GM12892 (cell line): ENCODE measurements at places on chromosomes 6 and 20.

DNA sequence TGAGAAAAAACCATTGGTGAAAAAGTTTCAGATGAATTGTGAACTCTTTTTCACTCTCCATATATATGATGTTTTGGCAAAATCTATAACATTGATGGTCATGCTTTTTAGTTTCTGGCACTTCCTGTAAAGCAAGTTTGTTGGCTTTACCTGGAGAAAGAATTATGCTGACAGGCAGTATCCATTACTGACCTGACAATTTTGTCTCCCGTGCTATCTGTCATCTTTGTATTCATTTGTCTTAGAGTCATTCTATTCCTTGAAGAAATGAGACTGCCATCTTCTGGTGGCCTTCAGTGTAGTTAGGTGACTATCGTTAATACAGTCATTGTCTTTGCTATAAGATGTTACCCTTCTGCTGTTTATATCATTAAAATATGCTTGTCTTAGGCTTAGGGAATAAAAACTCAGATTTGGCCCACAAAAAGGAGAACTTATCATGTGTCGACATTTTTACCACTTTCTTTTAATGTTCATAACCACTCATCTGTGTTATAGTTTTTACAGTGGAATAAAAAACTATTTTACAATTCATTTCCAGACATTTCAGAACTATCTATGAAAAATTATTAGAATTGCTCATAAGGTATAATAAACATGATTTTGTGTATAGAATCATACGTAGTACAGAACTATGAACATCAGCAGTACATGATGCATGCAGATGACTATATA is 707.0 kb downstream of the EPM2A start:
- DNase-seq = no peak

DNA sequence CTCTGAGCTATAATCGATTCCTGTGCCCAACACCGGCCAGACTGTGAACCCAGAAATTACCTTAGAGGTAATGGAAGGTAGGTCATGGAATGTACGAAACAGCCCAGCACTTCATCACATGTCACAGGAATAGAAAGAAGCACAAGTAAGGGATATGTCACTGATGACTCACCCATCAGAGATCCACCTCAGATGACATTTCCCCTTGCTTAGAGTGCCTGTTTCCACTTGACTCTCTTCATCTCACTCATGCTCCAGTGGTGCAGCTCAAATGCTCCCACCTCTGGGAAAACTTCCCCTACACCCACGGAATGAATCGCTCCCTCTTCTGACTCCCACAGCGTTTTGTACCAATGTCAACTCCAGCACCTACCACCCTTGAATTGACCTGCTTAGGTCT is 381.6 kb upstream of the CNR1 start:
- DNase-seq = no peak

DNA sequence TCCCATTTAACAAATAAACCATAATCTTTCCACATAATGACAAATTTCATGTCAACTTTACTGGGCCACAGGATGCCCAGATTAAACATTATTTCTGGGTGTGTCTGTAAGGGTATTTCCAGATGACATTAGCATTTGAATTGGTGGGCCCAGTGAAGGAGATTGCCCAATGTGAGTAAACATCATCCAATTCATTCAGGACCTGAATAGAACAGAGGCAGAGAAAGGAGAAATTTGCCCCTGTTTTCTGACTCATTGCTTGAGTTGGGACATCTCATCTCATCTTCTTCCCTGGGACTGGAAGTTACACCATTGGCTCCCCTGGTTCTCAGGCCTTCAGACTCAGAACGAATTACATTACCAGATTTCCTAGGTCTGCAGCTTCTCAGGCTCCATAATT is 142.9 kb downstream of the TPBG start:
- no peak for DNase-seq

- DNase-seq = no peak
These were observed 105.7 kb downstream of the SLC16A10 start for GRCh38 chr6:111192911-111193555.

DNA sequence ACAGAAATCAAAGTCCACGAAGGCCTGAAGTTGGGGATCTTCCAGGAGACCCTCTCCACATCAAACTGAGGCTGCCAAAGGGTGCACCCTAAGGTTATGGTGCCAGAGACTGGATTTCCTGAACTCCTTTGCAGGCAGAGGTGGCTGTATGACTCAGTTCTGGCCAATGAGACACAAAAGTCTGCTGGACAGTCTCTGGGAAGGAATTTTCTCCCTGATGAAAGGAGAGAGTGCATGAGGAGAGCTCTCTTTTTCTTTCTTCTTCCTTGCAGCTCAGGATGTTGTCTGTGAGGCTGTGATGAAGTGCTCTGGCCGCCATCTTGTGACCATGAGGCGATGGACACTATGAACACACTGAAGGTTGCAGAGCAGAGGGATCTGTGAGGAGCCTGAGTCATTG is 85.2 kb downstream of the MDGA1 start:
- no peak for DNase-seq

GRCh38 chr6:111653979-111654378 is 48.3 kb upstream of the TRAF3IP2 start:
- DNase-seq = no peak

GRCh38 chr20:51736947-51737346 is 31.2 kb downstream of the ATP9A start:
- no peak for DNase-seq

DNA sequence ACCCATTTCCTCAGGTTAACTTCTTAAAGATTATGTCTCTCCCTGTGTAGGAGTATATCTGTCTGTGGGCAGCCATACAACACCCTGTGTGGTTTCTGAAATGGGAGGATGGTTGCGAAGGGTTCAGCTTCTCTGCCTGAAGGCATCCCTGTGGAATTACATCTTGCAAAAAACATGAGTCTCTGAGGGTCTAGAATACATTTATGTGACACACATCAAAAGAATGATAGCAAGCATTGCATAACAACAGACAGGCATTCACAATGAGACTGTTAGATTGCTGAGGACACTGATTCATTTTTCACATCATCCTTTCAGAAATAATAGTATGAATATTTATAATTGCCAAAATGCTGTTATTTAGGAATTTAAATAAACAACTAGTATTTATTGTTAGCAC is 670.9 kb downstream of the HTR1B start:
- no peak for DNase-seq

DNA sequence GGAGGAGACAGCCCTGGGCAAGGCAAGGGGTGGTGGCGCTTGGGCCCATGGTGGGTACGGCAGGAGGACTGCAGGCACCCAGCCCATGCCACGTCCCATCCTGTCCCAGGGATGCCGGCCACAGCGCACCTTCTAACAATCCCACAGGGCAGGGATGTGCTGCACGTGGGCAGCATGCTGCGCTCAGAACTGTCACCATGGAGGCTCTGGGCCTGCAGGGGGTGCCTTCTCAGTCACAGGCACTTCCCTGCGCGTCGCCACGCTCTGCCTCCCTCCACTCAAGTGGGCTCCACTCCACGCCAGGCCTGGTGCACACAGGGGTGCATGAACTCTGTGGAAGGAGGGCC is 2.4 kb downstream of the CABLES2 start:
- DNase-seq = no peak

GRCh38 chr6:113182370-113183141 is 674.6 kb upstream of the MARCKS start:
- DNase-seq = no peak

DNA sequence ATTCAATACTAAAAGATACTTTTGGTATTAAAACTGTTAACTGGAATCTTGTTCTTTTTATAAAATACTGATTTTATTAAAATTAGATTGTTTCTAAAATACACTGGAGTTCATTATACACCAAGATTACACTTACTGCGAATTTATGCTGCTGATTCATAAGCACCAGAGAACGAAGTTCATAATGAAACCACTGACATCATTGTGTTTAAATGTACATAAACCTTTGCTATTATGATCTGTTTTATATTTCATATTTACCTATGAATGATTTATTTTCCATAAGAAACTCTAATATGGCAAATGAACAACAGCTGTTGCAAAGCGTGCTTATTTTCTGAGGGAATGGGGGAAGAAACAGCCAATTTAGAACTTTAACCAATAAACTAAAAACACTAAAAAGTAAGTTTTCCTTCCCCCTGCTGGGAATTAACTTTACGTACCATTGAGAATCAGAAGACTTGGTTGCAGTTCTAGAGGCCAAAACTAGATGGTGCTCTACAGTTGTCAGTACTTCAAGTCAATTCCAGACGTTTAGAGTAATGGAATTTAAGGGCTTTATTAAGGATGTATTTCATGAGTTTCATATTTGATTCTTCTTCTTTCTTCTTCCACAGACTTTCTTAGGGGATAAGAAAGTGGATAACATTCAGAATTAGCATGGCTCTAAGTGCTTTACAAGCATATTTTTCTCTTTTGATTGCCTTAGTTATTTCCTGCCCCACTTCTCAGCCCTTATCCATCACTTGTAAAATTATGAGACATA is 30.8 kb upstream of the COL19A1 start:
- DNase-seq = no peak

GRCh38 chr6:106749609-106750008 is 120.2 kb downstream of the QRSL1 start:
- DNase-seq = no peak

DNA sequence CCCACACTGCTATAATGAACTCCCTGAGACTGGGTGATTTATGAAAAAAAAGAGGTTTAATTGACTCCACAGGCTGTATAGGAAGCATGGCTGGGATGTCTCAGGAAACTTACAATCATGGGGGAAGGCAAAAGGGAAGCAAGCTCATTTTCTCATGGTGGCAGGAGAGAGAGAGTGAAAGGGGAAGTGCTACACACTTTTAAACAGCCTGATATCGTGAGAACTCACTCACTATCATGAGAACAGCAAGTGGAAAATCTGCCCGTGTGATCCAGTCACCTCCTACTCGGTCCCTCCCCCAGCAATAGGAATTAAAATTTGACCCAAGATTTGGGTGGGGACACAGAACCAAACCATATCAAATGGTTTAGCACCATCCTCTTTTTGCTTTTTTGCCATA is 116.6 kb upstream of the CEP162 start:
- no peak for DNase-seq

- DNase-seq = no peak
These were observed 38.7 kb upstream of the SMIM28 start for GRCh38 chr6:138339024-138339423.

- DNase-seq = no peak
These were observed 6.0 kb downstream of the TREM1 start for GRCh38 chr6:41280381-41281057.

GRCh38 chr6:145047891-145048290 is 687.4 kb downstream of the EPM2A start:
- DNase-seq = no peak

DNA sequence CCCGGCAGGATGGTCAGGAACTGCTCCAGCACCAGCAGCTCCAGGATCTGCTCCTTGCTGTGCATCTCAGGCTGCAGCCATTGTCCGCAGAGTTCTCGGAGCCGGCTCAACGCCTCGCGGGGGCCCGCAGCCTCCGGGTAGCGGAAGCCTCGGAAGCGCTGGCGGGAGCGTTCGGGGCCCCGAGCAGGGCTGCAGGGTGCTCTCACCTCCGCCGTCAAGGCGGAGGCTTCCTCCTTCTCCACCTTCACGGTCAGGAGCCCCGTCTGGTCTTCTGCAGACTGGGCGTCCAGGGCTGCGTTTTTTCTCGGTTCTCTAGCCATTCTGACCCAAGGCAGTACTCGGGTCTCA is 434 bp downstream of the ZKSCAN4 start:
- DNase-seq = peak; percentile 36
